Cortex of kidney (tissue), 1 donor: ENCODE measurements at places on chromosomes 3 and 15.

DNA sequence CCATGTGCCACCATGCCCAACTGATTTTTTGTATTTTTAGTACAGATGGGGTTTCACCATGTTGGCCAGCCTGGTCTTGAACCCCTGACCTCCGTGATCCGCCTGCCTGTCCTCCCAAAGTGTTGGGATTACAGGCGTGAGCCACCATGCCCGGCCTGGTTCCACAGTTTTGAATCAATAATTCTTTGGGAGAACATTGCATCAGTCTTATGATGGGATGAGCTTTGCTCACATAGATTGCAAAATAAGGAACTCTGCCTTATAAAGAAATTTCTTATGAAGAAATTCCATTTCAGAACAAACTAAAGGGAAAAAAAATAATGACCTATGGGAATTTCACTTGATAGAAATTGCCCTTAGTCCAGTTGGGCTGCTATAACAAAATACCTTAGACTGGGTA is 15.8 kb upstream of the TMPRSS7 start:
- DNase-seq: no peak

GRCh38 chr3:142960322-142960850 is 3.1 kb downstream of the PAQR9 start:
- no peak for DNase-seq

DNA sequence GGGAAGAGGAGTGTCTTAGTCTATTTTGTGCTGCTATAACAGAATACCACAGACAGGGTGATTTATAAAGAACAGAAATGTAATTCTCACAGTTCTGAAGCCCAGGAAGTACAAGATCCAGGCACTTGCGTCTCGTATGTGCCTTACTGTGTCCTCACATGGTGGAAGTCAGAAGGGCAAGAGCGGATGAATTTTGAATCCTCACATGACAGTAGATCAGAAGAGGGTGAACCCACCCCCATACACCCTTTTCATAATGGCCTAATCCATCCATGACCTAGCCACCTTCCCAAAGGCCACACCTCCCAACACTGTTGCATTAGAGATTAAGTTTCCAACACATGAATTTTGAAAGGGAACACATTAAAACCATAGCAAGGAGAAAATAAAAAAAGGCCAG is 18.7 kb upstream of the ANXA2 start:
- no peak for DNase-seq

DNA sequence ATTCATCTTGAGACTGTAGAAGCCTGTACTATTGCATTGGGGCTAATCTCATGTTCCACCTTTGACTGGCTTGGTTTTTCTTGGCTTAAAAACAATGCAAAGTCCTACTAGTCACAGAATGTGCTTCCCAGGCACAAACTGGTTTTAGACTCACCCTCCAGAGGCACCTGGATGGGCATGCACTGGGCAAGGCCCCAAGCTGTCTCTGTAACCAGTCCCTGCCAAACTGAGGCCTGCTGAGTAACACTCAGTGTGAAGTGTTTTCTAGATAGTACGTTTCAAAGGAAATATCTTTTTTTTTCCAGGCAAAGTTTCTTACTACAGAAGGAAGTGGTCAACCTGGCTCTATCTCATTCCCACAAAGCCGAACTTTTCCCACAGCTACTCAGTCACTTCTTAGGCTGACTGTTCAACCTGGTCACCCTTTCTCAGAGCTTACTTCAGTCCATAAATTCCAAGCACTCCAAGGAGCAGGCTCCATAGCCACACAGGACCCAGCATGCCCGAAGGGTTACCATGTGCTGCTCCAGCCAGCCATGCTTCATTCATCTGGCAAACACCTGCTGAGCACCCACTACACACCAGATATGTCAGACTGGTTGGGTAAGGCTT is 57.4 kb downstream of the NPTN start:
- no peak for DNase-seq

- DNase-seq: no peak
These were observed 203.6 kb downstream of the AKAP13 start for GRCh38 chr15:85583923-85584390.

DNA sequence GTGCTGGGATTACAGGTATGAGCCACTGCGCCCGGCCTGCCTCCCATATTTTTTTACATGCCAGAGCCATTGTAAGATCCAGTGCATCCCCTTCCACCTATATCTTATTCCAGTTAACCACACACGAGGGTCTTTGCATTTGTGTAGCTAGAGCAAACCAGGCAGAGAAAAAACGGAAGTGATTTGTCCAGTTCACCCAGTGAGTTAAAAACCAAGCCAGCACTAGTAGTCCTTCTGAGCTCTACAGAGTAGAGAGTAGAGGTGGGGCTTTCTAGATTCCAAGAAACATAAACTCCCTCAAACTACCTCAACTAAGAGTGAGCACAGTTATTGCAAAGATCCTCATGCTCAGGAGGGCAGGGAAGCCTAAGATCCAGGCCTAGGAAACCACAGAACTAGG is 34.7 kb downstream of the TMEM158 start:
- DNase-seq: no peak

GRCh38 chr3:184289426-184289938 is 9.6 kb upstream of the PSMD2 start:
- DNase-seq: no peak

DNA sequence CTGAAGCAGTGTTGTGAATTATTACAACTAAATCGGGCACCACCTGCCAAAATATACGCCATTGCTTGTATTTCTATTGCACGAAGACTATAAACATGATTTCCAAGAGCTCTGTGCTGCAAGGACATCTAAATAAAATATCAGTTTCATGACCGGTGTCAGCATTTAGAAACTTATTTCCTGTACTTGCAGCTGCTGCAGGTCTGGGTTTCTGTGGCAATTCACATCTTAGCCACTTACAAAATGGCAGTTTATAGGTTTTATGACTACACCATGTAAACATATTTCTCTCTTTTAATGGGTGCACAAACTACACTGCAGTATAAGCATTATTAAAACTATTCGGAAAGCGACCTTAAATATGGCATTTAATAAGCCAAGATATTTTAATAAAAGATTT is 359.4 kb downstream of the VPS13C start:
- DNase-seq: no peak

DNA sequence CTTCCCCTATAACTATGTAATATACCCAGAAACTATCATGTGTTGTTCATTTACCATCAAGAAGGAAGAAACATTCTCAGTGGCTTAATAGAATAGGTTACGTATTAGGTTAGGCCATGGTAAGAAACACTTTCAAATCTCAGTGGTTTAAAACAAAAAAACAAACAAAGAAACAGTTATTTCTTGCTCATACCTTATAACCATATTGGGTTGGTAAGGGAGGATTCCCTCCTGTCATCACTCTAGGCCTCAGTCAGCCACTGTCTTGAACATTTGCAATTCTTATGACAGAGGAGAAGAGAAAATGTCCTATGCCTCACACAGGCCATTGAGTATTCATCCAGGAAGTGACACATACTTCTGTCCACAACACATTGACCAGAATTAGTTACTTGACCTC is 727.7 kb upstream of the NECTIN3 start:
- DNase-seq: no peak

DNA sequence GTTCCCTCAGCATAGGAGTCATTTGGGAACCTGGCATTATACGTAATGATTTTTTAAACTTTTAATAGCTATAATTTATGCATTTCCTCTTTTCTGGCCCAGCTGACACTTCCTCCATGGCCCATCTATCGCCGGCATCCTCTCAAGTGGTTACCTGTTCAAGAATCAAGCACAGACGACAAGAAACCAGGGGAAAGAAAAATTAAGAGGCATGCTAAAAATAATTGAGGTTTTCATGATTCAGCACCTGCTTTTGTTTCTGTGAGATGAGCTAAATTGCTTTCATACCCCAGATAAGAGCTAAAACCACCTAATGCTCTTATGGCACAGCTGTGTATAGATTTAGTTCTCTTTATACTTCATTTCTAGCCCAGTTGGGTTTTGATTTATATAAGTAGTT is 1.7 kb downstream of the SPCS1 start:
- DNase-seq: no peak

DNA sequence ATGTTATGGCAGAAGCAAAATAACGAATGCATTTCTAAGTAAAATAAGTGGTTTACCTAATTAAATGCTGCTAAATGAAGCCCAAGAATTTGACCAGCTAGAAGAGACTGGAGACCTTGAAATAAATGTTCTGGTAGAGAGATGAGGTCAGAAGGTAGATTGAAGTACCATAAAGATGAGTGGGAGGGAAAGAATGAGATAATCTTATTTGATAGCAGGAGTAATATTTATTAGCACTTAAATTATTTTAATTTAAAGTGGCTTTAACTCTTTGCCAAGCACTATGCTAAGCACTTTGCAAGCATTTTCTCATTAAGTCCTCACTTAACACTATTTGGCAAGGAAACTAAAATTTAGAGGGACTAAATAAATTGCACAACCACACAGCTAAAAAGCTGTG is 314.9 kb upstream of the CCDC54 start:
- DNase-seq: no peak

- no peak for DNase-seq
These were observed 581.4 kb upstream of the TBL1XR1 start for GRCh38 chr3:177778633-177779032.

GRCh38 chr3:140552898-140553297 is 125.0 kb upstream of the TRIM42 start:
- DNase-seq: no peak

- no peak for DNase-seq
These were observed 747 bp downstream of the PDCD6IP start for GRCh38 chr3:33799202-33799551.

- DNase-seq: no peak
These were observed 964.6 kb downstream of the SI start for GRCh38 chr3:164113371-164114332.

DNA sequence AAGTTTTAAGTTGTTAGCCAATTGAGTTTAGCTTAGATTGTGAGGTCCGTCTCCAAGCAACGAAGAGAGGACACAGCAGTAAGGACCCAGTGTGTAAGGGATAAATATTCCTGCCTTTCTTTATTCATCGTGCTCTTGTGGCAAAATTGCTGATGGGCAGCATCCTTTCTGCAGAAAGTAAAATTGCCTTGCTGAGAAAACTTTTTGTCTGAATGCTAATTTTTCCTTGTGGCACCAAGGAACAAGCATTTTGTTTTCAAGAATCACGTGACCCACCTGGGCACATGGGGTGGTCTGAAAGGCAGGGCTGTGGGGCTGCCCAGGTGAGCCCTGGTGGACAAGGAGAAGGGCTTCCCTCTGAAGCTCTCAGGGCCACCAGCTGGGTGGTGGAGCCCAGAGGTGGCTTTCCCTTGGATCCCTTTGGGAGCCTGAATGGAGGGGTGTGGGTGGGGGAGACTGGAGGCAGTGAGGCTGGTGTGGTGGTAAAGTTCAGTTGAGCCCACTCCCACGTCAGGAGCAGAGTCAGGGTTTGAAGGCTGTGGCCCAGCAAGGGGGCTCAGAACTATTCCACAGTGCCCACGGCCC is 24.0 kb upstream of the TMCC1 start:
- DNase-seq: no peak

GRCh38 chr3:132817646-132818177 is 95.5 kb upstream of the NPHP3 start:
- DNase-seq: no peak

GRCh38 chr15:69115031-69115430 is 45.4 kb upstream of the GLCE start:
- no peak for DNase-seq

DNA sequence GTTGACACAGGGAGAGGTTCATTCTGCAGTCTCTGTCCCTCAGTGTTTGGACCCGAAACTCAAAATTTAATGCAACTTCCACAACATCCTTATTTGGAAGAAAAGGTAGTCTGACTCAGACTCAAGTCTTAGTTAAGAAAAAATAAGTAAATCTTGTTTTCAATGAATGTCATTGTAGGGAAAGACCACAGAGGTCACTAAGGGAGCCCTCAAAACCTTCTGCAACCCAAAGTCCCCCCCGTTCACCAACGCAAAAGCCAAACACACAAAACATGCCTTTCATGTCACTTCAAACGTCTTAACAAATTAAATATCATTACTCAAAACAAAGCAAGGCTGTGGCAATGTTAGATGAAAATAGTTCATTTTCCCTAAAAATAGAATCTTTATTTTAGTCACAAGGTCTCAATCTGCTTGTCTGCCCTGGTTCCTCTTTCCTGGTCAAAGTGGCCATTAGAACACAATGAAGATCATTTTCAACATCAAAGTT is 20.9 kb upstream of the SSUH2 start:
- no peak for DNase-seq

DNA sequence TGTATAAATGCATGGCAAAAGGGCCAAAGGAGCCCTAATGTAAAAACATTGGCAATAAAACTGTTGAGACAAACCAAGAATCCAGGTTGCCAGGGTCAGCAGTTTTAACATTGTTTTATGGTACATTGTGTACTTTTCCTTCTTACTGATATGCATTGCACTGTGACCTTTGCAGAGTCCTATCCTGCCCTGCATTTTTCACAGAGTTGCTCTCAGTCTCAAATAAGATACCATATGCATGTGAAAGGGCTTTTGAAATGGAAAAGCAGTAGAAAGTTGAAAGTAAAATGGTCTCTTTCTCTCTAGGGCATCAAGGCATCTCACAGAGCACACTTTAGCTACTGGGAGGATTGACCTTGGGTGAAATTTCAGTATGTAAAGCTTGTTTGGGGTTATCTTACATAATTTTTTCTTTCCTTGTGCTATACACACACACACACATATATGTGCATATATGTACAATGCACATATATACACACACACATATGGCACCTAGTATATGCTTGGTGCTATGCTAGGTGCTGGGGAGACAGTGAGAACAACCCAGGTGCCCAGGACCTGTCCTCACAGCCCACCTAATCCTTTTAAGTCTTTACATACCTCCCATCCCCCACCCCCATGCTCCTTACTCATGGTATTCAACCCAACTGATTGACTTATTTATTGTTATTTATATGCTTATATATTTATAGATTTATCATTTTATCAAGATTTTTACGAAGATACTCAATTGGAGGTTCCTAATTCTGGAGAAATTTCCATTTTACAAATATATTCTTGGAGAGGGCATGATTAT is 1.2 kb upstream of the PPP2R3A start:
- DNase-seq: no peak

GRCh38 chr15:27353856-27354255 is 382.9 kb downstream of the GABRG3 start:
- DNase-seq: no peak

- no peak for DNase-seq
These were observed 395.3 kb upstream of the TPRG1 start for GRCh38 chr3:188776447-188776846.

DNA sequence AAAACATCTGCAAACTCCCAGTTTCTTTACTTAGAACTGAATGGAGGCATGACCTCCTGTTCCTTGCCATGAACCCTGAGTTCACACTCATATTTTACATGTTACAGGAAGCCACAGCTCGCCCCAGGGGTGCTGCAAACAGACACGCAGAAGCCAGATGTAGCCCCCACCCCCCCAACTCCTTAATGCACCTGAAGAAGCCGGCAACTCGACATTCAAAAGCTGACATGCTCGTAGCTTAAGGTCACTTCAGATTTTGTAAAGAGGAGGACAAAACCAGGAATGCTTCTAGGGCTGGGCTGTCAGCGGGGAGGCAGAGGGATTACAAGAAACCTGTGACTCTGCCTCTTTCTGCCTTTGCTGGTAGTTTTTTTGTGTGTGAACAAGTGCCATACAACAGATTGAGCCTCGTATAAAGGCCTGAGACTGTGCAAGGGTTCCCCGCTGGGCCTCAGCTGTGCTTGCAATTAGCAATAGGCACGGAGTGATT is 42.0 kb upstream of the FEZF2 start:
- DNase-seq: no peak

- DNase-seq: no peak
These were observed 542.9 kb downstream of the FHIT start for GRCh38 chr3:60708191-60708975.
